Heart right ventricle (tissue), 16 donors: ENCODE measurements at places on chromosomes 1 and 21. TPM values are rescaled to one million over a fixed set of nuclear protein-coding genes. Genes with fewer than 3 reads are reported as not detected.

DNA sequence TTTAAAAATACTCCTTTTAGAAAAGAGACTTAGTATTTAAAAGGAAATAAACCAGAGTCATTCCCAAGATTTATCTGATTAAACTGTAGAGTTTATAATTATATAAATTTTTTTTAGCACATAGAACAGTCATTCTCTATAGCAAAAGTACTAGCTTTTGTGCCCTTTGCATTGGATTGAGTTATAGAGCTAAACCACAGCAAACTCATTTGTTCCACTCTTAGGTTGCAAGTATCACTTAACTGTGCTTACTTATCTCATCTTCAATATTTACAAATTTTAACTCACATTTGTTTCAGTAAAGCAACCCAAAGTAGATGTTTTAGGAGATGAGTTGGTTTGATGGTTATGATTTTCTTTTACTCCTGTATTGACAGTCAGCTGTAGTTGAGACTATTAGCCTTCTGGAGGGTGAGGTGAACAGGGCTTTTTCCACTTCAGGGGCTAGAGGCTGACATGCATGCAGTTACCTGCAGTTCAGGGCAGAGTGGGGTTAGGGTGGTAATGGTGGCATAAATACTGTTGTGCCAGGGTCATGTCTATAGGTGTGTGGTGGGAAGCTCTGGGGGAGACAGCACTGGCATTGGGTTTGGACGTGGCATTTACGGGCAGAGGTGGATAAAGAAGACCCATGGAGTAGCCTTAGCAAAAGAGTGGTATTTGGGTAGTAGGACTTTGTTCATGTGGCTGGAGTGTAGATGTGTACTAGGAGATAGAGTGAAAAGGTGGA is 42.1 kb downstream of the DYRK1A start:
- H3K27me3 ChIP-seq: no peaks in the 10 kb centered on the region
- peaks cover 77% of the 10 kb centered on the region for H3K4me1 ChIP-seq
- no peak overlapping the region for H3K27ac ChIP-seq
- no peak overlapping the region for H3K4me3 ChIP-seq

DNA sequence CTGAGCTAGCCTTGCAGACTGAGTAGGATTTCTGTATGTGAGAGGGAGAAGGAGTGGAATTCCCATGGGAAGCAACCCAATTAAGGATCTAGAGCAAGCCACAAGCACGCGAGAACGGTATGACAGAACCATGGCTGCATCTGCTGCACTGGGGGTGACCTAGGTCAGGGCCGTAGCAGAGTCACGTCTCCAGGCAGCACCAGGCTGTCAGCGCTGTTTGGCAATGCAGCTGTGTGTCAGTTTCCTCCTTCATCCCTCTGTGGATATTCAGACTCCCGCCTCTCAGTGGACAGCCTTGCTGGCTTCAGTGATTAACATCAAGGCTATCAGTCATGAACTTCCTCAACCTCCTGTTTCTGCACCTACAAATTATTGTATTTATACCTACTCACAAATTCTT is 118.1 kb upstream of the PPP2R5A start:
- no peaks in the 10 kb centered on the region for H3K27me3 ChIP-seq
- H3K4me3 ChIP-seq: no peak overlapping the region
- no peaks in the 10 kb centered on the region for H3K36me3 ChIP-seq
- peak; percentile 57 for DNase-seq

- H3K4me3 ChIP-seq: no peak overlapping the region
- H3K27me3 ChIP-seq: peaks cover 5% of the 10 kb centered on the region
- no peaks in the 10 kb centered on the region for H3K4me1 ChIP-seq
- no peak overlapping the region for H3K27ac ChIP-seq
These were observed 177.4 kb downstream of the LBR start for GRCh38 chr1:225250432-225250831.

- H3K4me3 ChIP-seq: no peak overlapping the region
- H3K27ac ChIP-seq: no peak overlapping the region
- H3K27me3 ChIP-seq: no peaks in the 10 kb centered on the region
- peaks cover 18% of the 10 kb centered on the region for H3K4me1 ChIP-seq
- no peaks in the 10 kb centered on the region for H3K36me3 ChIP-seq
- DNase-seq: no peak
These were observed 26.0 kb downstream of the ADGRL4 start for GRCh38 chr1:78980511-78980910.

The PLA2G2A gene
- total RNA-seq: 200 TPM

The OR2T29 gene
- not detected for total RNA-seq
